GM23338 (cell line): ENCODE measurements at places on chromosomes 2 and 18. TPM values are rescaled to one million over a fixed set of nuclear protein-coding genes. Genes with fewer than 3 reads are reported as not detected.

ENOSF1 gene
- polyA plus RNA-seq: 30.1 and 32.0 TPM in 2 replicates

STAMBP gene
- polyA plus RNA-seq: 89.7 and 106 TPM in 2 replicates

DNA sequence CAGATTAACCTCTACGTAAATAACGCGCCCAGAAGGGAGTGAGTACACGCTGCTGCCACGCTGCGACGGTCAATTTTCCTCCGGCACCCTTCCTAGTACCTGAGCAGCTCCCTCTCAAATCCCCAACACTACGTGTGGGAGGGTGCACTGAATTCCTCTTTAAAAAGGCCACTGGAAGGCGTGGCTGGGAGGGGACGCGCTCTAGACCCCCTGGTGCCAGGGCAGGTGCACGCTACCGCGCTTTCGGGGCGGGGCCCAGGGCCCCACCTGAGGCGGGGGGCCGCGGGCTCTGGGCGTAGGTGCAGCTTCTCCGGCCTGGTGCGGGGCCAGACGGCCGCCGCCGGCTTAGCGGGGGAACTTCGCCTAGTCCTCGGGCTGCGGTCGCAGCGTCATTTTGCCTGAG, 668 bp upstream of the ANKRD12 start:
- peak; percentile 93 for DNase-seq

GRCh38 chr18:8632386-8632785, 23.1 kb downstream of the RAB12 start:
- DNase-seq: no peak

GRCh38 chr2:111148225-111148873, 27.6 kb downstream of the BCL2L11 start:
- no peak for DNase-seq

- DNase-seq: no peak
Measured at GRCh38 chr2:148987286-148987685, 51.2 kb upstream of the LYPD6B start.

DNA sequence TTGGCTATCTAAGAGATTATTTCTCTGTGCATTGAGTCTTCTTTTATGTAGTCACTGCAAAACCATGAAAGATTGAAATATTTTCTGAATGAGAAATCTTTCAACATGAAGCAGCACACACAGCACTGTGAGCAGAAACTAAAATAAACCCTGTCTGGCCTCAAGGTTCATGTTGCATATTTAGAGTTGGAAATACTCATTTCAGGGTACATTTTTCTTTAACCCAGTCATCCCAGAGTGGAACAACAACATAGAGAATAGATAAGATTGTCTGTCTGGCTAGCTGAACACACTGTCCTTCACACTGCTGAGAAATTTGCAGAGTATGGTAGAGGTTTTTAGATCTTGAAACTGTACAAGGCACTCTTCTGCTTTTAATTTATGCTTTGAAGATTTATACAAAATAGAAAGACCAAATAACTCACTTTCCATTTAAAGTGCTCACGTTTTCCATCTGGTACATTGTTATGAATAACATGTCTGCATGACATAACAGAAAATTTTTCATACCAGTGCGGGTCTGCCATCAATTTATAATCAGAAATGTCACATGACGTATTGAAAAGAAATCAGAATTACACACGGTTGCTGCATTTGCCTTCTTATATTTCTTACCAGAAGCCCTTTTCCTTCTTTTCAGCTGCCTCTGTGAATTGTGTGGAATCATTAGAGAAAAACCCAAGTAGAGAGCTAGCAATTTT, 25.0 kb upstream of the FN1 start:
- DNase-seq: no peak
